ENCODE measurements at places on chromosomes 7 and 10. TPM values are rescaled to one million over a fixed set of nuclear protein-coding genes. Genes with fewer than 3 reads are reported as not detected.

GRCh38 chr10:69056536-69057260 lies 31.2 kb upstream of the SRGN start:
- DNase-seq, result no peak

PTEN gene
- 49.0 TPM for polyA plus RNA-seq

RBP3 gene
- polyA plus RNA-seq, result 0.05 TPM

DNA sequence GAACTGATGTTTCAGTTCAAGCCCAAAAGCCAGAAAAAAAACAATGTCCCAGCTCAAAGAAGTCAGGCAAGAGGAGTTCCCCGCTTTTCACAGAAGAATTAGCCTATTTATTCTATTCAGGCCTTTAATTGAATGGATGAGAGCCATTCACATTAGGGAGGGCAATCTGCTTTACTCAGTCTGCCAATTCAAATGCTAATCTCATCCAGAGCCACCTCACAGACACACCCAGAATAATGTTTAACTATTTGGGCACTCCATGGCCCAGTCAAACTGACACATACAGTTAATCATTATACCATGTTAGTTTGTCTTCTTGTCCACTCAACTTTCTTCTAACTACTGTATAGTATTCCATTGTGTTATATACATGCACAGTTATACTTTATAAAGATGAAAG lies 2.6 kb upstream of the NPSR1 start:
- no peak for DNase-seq

- DNase-seq, result peak; percentile 73
These were observed 147.3 kb upstream of the CDCA7L start for GRCh38 chr7:22093001-22093400.

FBXW4 gene
- 47.4 TPM for polyA plus RNA-seq

DNA sequence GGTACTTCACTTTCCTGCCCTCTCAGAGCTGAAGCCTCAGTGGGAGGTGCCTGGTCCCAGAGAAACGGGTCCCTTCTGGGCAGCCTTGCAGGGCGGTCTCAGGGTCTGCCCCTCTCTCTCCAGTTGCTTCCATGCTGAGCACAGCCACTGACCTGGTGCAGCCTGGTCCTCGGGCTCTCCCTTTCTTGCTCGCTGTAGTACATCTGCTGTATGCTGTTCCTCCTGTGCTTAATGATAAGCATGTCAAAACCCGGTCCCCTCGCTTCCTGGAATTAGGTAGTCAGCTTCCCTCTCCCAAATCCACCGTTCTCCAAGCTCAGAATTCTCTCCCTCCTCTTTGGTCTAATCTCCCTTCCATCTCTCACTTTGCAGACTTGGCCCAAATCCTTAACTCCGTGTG lies 11.0 kb upstream of the HPS1 start:
- no peak for DNase-seq

DNA sequence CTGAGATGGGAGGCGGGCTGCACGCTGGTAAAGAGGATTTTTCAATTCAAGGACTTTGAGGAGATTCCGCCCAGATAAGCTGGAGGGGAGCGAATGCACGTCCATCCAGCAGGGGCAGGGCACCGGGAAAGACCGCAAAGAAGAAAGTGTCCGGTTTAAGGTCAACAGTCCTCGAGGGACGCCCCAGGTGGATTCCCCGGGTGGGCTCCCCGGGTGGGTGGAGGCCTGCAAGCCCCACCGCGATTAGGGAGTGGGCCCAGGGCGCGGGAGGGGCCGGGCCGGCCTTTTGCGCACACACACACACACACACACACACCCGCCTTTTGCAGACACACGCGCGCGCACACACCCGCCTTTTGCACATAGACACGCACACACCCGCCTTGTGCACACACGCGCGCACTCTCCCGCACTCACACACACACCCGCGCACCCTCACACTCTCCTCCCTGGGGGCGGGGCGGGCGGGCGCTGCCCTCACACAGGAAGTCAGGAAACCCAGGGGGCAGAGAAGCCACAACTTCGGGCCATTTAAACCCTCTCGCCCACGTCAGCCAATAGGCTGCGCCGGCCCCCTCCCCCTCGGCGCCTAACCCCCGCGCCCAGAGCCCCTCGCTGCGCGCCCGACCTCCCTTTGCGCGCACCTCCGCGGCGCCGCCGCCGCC lies 615 bp downstream of the ARHGAP12 start:
- peak; percentile 58 for DNase-seq

DNA sequence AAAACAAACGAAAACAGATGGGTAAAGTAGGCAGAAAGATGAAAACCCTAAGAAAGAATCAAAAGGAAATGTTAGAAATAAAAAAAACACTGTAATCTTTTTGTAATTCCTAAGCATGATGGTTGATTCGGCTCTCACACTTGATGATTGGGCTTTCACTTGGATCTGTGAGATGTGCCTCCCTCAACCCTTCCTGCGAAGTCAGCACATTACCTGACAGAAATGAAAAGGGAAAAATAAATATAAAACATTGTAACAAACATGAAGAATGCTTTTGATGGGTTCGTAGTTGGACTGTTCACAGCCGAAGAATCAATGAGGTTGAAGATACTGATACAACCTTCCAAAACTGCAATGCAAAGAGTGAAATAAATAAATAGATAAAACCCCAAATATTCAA lies 99.8 kb downstream of the AKR1D1 start:
- DNase-seq, result no peak

DNA sequence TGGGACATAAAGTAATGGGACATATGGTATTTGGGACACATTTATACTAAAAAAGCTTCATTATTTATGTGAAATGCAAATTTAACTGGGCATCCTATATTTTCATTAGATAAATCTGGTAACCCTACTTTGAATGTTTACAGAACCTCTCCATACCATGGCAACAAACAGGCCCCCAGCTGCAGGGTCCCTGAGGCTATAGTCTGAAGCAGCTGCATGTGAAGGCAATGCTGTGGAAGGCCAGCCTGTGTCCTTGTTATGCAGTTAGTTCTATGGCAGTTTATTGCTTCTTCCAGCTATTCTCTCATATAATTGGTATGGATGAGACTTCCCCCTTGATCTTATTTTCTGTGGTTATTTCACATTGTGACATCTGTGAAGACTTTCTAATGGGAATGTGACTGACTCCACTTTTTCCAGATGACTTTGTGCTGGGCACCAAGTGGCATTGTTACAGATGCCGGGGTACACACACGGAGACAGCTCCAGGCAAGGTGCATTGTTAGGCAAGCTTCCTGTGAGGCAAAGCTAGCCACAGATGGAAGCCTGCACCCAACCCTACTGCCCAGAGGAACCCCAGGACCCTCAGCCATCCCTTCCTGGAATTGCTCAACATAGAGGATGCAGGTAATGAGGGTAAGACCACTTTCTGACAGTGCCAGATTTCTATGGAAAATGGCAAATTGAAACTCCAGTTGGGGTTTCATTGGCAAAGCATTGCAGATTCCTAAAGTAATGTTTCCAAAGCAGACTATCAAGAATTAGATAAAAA lies 49.5 kb upstream of the ADAM12 start:
- no peak for DNase-seq

DNA sequence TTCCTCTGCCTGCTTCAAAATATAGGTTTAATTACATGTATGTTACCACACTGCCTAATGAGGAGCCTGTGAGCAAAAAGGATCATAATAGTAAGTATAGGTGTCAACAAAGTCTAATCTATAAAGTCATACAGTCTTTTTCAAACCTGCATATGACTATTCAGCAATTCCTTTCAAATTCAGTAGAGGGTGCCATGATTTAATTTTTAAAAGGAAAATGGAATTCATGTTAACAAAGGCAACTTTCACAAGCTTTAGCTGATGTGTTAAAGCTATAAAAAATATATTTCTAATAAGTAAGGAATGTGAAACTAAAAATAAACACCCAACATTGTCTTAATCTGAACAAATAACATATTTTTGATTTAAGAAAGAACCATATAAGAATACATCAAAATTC lies 52.1 kb downstream of the MPP7 start:
- DNase-seq, result peak; percentile 27

DNA sequence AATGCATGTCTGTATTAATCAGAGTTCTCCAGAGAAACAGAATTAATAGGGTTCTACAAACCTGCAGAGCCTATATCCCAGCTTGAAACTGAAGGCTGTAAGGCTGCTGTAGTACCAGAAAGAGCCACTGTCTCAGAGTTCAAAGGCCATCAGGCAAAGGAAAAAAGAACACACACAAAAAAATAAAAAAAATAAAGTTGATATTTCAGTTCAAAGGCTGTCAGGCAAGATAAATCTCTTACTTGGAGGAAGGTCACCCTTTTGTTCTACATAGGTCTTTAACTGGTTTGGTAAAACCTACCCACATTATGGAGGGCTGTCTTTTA lies 12.0 kb upstream of the TMEM26 start:
- DNase-seq, result no peak

MBL2 gene
- not detected for polyA plus RNA-seq

ITIH5 gene
- 40.9 TPM for polyA plus RNA-seq

DNA sequence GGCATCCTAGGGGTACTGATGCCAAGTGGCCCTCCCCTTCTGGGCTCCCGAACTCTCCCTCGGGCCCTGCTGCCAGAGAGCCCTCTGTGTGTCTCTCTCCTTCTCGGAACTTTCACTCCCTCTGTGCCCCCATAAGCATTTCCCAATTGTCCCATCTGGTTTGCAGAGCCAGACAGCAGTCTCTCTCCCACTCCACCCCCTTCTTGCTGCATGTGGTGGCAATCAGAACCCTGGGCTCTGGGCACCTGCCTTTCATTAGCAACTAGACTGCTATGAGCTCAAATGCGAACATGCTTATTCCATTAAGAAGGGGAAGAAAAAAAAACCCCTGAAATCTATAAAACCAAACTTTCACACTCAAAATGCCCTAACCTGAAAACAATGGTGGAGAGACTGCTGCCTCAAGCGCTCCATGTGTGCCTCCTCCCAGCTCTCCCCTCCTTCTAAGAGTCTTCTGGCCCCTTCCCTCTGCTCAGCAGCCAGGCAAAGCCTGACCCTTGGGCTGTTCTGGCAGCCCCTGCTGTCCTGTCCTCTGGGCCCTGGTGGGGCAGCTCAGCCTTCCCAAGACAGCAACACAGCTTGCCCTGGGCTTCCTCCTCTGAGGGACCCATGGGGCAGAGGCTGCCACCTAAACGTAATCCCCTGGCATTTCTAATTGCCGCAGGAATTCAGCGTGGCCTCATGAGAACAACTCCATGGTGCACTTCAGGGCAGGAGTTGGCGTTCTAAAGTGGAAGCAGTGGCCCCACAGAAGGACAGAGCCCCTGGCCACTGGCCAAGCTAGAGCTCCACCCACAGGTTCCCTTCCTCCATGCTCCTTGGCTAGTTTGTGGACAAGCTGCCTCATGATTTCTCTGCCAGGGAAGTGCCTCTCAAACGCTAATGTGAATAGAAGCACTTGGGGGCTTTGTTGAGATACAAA lies 415.4 kb downstream of the PLXNA4 start:
- no peak for DNase-seq

GRCh38 chr7:33504266-33504665 lies 374.9 kb downstream of the BBS9 start:
- DNase-seq, result peak; percentile 59

SLC16A12 gene
- polyA plus RNA-seq, result 1.6 TPM

CYTH3 gene
- polyA plus RNA-seq, result 36.3 TPM

CASP7 gene
- polyA plus RNA-seq, result 15.6 TPM

GRCh38 chr7:131203291-131203976 lies 124.2 kb upstream of the MKLN1 start:
- DNase-seq, result no peak

DNA sequence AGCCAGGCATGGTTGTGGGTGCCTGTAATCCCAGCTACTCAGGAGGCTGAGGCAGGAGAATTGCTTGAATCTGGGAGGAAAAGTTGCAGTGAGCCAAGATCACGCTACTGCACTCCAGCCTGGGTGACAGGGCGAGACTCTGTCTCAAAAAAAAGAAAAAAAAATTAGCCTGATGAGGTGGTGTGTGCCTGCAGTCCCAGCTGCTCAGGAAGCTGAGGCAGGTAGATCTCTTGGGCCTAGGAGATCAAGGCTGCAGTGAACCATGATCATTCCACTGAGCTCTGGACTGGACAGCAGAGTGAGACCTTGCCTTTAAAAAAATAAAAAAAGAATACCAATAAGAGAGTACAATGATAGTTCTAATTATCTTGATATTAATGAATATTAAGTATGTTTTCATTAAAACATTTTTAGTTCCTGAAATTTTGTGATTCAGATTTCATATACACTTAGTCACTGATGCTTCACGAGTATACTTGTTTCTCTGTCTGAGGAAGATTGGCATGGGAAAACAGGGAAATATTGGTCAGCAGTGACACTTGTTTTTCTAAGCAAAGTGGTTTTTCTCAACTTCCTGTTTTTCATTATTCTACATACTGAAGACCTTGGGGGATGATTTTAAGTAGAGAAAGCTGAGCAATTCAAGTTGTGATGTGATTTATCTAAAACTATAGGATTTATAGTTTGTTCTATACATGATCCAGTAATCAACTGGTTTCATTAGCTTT lies 76.8 kb downstream of the ADK start:
- DNase-seq, result no peak

DNA sequence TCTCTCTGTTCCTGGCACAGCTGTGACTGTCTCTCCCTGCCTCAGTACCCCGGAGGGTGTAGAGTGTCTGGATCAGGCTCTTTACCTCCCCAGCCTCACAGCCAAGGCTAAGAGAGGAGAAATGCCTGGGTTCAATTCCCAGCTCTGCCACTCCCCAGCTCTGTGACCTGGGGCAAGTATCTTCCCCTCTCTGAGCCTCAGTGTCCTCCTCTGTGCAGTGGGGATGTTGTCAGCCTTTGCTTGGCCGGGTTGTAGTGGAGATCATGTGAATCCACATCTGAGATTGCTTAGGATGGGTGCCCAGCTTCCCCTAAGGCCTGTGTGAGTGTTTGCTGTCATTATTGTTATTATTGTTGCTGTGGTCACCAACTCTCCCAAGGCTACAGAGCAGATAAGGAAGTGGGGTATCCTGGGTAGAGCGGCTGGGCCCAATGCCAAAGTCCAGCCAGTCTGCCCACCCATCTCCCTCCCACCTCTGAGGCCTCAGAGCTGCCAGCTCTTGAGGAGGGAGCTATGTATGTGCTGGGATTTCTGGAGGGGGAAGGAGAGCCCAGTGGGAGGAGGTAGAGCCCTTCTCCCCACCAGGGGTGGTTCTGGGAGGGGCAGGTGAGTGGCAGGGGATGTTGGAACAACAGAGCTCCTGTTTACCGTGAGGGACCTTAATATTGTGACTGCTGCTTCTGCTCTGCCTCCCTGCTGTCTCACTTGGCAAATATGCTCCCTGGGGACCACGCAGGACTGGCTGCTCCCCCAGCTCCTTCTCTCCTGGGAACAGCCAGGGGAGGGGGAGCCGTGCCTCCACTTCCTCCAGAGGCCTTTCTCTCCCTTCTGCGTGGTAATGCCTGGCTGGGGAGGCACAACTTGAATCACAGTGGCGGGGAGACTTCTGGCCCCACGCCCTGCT lies 170.5 kb downstream of the RPS24 start:
- DNase-seq, result no peak

DNA sequence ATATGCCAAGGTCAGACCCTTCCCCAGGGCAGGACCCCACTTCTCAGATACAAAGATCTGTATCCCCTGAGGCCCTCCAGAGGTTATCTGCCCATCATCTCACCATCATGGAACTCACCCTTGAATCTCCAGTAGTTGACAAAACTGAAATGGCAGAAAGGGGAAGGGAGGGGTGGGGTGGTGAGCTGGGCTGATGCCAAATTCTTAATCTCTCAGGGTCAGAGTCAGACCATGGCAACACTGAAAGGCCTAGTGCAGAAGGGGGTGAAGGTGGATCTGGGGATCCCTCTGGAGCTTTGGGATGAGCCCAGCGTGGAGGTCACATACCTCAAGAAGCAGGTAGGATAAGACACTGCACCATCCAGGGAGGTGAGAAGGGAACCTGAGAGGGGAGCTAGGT lies 3.1 kb downstream of the CNPY4 start:
- DNase-seq, result no peak

CRYGN gene
- not detected for polyA plus RNA-seq

- no peak for DNase-seq
These were observed 29.3 kb upstream of the PRKAR1B start for GRCh38 chr7:756231-756927.

- DNase-seq, result no peak
These were observed 48.1 kb upstream of the COMTD1 start for GRCh38 chr10:75283671-75284470.
